ENCODE measurements at places on chromosomes 11 and 22.

DNA sequence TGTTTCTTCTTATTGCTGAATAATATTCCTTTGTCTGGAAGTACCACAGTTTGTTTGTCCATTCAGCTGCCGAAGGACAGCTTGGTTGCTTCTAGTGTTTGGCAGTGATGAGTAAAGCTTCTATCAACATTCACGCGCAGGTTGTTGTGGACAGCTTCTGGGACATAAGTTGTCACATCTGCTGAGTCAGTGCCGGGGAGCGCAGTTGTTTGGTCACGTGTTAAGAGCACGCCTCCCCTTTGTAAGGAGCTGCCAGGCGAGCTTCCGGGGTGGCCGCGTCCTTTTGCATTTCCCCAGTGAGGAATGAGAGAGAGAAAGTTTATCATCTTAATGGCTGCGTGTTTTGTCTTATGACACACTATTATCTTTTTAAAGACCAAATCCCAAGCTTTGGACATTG is 30.3 kb downstream of the SAMM50 start:
- H3K27me3 ChIP-seq = no peaks in the 10 kb centered on the region
- H3K4me3 ChIP-seq = no peak overlapping the region
- peaks cover 11% of the 10 kb centered on the region for H3K36me3 ChIP-seq
- no peak for DNase-seq
- no peak overlapping the region for H3K27ac ChIP-seq

DNA sequence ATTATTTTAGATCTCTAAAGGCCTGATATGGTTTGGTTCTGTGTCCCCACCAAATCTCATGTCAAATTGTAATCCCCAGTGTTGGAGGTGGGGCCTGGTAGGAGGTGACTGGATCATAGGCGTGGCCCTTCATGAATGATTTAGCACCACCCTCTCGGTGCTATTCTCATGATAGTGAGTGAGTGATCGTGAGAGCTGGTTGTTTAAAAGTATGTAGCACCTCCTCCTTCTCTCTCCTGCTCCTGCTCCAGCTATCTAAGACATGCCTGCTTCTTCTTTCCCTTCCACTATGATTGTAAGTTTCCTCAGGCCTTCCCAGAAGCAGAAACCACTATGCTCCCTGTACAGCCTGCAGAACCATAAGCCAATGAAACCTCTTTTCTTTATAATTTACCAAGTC is 114.1 kb downstream of the SERGEF start:
- peaks cover 5% of the 10 kb centered on the region for H3K4me1 ChIP-seq
- no peak for DNase-seq
- H3K36me3 ChIP-seq = no peaks in the 10 kb centered on the region
- H3K27ac ChIP-seq = no peak overlapping the region
- no peak overlapping the region for H3K4me3 ChIP-seq

- H3K27ac ChIP-seq = no peak overlapping the region
- no peak for DNase-seq
These were observed 18.1 kb downstream of the MCM5 start for GRCh38 chr22:35418088-35418487.

DNA sequence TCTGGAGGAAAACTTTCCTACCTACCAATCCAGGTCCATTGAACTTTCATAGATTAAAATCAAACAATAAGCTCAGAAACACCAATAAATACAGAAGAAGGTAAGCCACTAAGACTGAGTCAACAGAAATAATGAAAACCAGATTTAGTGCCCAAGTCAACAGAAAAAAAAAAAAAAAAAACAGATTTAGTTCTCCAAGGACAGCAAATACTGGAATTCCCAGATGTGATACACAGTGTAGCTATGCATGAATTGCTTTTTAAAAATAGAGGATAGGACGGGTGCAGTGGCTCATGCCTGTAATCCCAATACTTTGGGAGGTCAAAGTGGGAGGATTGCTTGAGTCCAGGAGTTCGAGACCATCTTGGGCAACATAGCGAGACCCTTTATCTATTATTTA is 15.7 kb downstream of the DMC1 start:
- no peak overlapping the region for H3K4me3 ChIP-seq
- H3K27me3 ChIP-seq = no peaks in the 10 kb centered on the region
- peaks cover 1% of the 10 kb centered on the region for H3K4me1 ChIP-seq
- no peaks in the 10 kb centered on the region for H3K36me3 ChIP-seq
- DNase-seq = no peak

DNA sequence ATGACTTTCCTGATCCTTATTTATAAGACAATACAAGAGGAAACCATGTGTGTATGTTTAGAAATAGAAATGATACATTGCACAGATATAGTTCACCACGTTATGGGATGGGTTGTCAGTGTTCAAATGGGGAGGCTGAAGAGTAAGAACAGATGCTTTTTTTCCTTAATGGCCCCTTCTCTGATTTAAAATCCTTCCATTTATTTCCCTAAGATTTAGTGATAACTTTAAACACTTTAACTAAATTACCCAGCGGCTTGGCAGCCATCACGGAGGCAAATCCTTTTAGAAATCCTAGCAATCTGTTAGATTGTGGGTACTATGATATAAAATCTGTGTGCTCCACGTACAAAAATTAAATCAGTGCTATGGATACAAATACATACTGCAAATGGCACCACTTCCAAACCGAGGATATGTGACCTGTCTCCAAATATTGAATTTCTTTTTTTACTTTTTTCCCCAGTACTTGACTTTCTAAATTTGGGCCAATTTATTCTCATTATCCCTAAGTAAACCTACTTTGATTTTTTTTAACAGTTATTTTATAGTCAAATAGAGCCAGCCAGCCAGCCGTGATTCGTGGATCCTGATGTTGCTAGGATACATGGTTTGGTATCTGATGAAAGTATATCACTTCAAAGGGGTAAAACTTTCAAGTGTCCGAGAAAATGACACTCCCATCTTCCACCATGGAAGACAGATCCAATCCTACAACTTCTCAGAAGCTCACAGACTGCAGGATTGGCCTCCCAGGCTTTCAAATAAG is 46.1 kb downstream of the BDNF start:
- no peak overlapping the region for H3K4me3 ChIP-seq
- H3K27ac ChIP-seq = no peak overlapping the region
- peaks cover 17% of the 10 kb centered on the region for H3K36me3 ChIP-seq
- H3K4me1 ChIP-seq = no peaks in the 10 kb centered on the region

DNA sequence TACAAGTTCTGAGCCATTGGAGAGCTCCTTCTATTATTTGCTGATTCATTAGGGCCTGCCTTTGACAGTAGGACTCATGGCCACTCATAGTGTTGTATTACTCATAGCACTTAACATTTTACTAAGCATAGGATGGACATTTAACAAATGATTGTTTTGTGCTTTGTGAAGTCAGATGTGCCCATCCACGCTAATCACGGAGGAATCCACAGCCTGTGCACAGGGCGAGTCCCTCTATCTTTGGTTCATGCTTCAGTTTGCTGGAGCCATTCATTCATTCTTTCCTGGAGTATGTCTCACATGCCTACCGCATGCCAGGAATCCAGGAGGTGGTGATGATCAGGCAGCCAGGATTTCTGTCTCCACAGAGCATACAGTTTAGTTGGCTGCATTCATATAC is 254.1 kb downstream of the NTM start:
- no peaks in the 10 kb centered on the region for H3K27me3 ChIP-seq
- no peak for DNase-seq
- no peak overlapping the region for H3K27ac ChIP-seq
- no peaks in the 10 kb centered on the region for H3K4me1 ChIP-seq
- H3K36me3 ChIP-seq = no peaks in the 10 kb centered on the region

GRCh38 chr11:1225386-1226225 is 2.7 kb downstream of the MUC5B start:
- H3K36me3 ChIP-seq = no peaks in the 10 kb centered on the region
- H3K4me1 ChIP-seq = no peaks in the 10 kb centered on the region
- DNase-seq = no peak

GRCh38 chr11:73029403-73029802 is 112.7 kb downstream of the FCHSD2 start:
- DNase-seq = no peak
- H3K27ac ChIP-seq = no peak overlapping the region
- H3K4me1 ChIP-seq = no peaks in the 10 kb centered on the region
- H3K4me3 ChIP-seq = no peak overlapping the region

DNA sequence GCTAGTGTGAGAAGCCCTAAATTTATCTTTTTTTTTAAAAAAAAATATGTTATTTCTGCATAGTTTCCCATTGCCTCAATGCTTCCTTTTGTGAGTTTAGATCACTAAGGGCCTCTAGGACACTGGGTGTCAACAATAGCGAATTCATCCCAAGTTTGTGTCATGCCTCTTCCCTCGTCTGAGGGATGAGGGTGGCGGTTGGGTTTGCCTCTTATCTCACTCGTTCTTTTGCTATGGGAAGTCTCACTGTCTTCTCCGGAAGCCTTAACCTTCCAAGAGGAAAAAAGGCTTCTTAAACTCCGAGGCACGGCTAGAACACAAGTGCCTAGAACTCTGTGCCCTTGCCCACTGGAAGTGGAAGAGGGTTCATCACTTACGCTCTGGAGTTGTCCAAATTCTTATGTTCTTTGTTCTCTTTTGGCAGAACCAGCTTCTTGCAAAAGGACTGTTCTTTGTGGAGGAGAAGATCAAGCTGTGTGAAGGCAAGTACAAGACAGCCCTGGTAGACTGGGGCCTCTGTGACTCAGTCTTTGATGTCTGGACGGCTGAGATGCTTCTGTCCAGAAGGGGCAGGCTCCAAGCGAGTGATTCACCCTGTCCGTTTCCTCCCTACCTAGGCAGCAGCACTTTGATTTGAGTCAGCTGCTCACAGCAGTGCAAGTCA is 78.5 kb downstream of the TRAF6 start:
- no peaks in the 10 kb centered on the region for H3K36me3 ChIP-seq
- no peak overlapping the region for H3K4me3 ChIP-seq
- peaks cover 22% of the 10 kb centered on the region for H3K4me1 ChIP-seq
- H3K27me3 ChIP-seq = peaks cover 53% of the 10 kb centered on the region
- peak; percentile 84 for DNase-seq

DNA sequence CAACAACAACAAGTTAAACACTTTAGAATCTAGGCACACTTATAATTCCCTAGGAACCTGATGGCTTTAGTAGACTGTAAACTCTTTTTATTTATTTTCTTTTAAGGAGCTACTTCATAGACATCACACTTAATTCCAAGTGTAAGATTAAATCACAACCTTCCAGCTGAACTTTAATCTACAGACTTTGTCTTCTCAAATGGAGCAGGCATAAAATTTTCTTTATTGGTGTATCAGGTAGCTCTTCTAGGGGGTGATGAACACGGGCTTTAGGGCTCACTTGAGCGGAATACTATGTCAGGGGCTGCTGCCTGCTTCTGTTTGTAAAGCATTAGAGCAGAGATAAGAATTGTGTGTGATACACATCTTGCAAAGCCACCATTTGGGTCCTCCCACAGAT is 525.8 kb upstream of the FAT3 start:
- no peaks in the 10 kb centered on the region for H3K27me3 ChIP-seq
- DNase-seq = no peak
- no peak overlapping the region for H3K4me3 ChIP-seq
- H3K27ac ChIP-seq = no peak overlapping the region

GRCh38 chr11:37712251-37712650 is 1114.2 kb upstream of the RAG2 start:
- no peaks in the 10 kb centered on the region for H3K36me3 ChIP-seq
- no peak for DNase-seq
- H3K4me3 ChIP-seq = no peak overlapping the region
- no peaks in the 10 kb centered on the region for H3K4me1 ChIP-seq
- no peaks in the 10 kb centered on the region for H3K27me3 ChIP-seq

DNA sequence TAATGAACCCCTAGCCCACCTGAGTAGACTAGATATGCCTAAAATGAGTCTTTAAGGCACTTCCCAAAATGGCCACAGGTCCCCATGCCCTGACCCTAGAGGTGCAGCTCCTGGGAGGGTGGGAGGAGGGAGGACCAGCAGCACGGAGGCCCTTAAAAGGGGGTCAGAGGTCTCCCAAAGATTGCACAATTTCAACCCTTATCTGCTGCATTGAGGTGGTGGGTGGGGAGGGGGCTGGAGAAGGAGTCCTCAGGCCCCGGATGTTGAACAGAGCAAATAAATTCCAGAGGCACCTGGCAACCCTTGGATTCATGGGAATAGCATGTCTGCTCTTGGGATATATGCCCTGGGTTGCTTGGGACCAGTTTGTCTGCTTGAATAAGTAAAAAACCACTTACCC is 57.6 kb downstream of the NAV2 start:
- H3K27me3 ChIP-seq = peaks cover 33% of the 10 kb centered on the region
- H3K4me3 ChIP-seq = no peak overlapping the region
- no peak for DNase-seq
- H3K4me1 ChIP-seq = no peaks in the 10 kb centered on the region
- H3K27ac ChIP-seq = no peak overlapping the region
- no peaks in the 10 kb centered on the region for H3K36me3 ChIP-seq

DNA sequence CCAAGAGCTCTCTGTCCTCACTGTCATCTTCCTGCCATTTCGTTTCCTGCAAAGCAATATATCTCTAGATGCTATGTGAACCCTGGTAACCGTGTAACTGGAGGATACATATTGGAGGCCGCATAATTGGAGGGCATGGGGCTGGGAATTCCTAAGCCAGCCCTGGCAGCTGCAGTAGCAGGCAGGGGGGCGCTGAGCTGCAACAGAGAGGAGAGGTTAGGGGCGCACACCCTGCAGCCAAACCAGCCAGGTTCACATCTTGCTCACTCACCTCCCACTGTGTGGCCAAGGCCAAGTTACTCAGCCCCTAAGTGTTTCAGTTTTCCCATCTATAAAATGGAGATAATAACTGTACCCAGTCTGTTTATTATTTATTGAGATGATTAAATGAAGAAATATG is 39.9 kb upstream of the ZBTB16 start:
- H3K27me3 ChIP-seq = 0 out of 2 replicates have a peak, but pooled peaks cover 2% of the 10 kb centered on the region
- H3K4me1 ChIP-seq = no peaks in the 10 kb centered on the region
- no peaks in the 10 kb centered on the region for H3K36me3 ChIP-seq
- DNase-seq = no peak
- no peak overlapping the region for H3K27ac ChIP-seq
- no peak overlapping the region for H3K4me3 ChIP-seq

DNA sequence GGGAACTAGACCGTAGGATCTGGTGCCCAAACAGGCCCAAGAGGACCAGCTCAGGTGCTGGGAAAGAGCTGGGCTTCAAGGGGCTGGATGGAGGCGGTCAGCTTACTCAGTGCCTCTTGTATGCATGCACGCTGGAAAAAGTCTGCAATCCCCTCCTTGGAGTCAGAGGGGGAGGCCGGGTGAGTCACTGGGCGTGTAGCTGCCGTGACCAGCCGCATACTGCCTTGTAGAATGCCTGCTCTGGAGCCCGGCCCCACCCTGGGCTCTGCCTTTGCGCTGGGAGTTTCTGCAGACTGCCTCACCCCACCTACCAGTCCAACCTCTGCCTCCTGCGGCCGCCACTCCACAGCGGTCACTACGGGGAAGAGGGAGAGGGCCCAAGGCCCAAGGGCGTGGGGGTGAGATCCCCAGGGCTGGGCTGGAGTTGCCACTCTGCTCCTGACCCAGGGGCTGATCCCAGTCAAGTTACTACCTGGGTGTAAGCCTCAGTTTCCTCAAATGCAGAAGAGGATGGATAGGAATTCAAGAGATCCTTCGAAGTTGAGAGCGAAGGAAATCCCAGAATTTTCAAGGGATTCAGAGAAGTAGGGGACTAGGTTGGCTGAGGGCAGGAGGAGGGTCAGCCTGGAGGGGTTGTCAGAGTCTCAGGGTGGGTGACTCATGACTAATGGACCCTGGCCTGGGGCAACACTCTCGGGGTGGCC is 4.2 kb downstream of the MRGPRF start:
- H3K36me3 ChIP-seq = no peaks in the 10 kb centered on the region
- H3K27me3 ChIP-seq = no peaks in the 10 kb centered on the region
- peak overlapping the region; percentile 64 for H3K27ac ChIP-seq
- DNase-seq = peak; percentile 83
- no peak overlapping the region for H3K4me3 ChIP-seq

Data from HCT116 (cell line).